ENCODE measurements at places on chromosomes 1 and 21. TPM values are rescaled to one million over a fixed set of nuclear protein-coding genes. Genes with fewer than 3 reads are reported as not detected.

DNA sequence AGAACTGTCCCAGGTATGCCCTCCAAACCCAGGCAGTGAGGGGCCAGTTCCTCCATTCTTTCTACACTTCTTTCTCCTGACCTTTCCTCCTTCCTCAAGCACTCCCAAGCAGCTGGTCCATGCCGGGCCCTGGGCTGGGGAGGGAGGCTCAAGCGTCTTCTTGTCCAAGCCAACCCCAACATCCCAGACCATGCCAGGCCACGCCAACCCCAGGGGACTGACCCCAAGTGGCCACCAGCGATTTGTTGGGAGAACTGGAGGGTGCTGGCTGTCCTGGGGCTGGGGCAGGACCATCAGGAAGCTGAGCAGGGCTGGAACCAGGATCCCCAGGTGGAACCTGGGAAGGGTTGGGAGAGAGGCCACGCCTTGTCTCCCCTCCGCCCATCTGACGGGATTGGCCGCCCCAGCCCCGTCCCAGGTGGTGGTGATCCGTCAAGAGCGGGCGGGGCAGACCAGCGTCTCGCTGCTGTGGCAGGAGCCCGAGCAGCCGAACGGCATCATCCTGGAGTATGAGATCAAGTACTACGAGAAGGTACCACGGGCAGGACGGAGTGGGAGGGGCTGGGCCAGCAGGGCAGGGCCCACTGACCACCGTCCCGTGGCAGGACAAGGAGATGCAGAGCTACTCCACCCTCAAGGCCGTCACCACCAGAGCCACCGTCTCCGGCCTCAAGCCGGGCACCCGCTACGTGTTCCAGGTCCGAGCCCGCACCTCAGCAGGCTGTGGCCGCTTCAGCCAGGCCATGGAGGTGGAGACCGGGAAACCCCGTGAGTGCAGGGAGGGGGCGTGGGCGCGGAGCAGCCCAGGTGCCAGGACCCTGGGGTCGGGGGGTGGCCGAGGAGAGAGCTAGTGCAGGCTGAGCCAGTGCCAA, 29.9 kb downstream of the EPHA8 start:
- no peak for DNase-seq

DNA sequence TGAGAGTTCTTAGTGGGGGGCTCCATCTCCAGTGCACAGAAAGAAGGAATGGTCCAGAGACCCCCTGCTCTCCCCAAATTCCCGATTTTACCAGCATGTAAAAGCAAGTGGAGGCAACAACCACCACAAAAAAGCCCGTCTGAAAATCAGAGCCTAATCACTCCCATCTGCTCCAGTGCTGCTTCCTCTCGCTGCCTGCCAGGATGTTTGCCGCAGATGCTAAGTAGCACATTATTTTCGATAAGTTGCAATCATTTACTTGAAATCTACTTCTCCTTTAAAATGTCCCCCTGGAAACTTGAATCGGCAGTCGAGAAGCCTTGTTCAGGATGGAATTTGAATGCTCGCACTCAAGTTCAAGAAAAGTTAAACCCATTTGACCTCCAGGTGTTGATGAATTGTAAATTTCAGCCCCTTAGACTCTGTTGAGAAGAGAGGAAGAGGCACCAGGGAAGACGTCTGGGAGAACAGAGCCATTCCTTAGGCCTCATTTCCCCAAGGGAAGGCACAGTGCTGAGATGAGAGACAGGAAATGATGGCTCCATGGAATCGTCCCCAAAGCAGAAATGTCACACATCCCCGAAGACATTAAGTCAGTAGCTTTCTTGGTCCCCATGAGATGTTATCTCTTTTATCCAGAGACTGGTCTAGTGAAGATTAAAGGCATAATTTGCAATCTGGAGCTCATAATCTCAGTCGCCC, 221.3 kb downstream of the PBX1 start:
- DNase-seq, result no peak

The UAP1 gene
- total RNA-seq, result 39.4 TPM

The PTAFR gene
- 2.9 TPM for total RNA-seq

GRCh38 chr1:18927082-18927653, 24.8 kb upstream of the ALDH4A1 start:
- DNase-seq, result no peak

- peak; percentile 50 for DNase-seq
Observed at GRCh38 chr1:225811622-225812487, 1.9 kb downstream of the EPHX1 start.

GRCh38 chr1:185104083-185104482, 52.7 kb downstream of the TRMT1L start:
- no peak for DNase-seq

The SYTL1 gene
- 4.5 TPM for total RNA-seq

DNA sequence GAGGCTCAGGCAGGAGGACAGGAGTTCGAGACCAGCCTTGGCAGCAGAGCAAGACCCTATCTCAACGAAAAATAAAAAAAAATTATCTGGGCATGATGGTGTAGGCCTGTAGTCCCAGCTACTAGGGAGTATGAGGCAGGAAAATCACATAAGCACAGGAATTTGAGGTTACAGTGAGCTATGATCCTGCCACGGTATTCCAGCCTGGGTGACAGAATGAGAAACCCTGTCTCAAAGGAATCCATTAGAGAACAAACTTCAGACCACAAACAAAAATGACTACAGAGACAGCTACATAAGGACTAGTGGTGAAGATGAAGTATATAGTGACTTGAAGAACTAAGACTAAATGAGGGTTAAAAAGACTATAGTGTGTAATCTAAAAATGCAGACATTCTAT, 233.1 kb downstream of the RERE start:
- DNase-seq, result no peak

The ADAM30 gene
- not detected for total RNA-seq

GRCh38 chr1:187261637-187262036, 432.9 kb downstream of the PLA2G4A start:
- no peak for DNase-seq
